ENCODE measurements at places on chromosomes 4 and X.

- H3K4me3 ChIP-seq, result no peak overlapping the region
- no peak overlapping the region for H3K27ac ChIP-seq
Measured at GRCh38 chrX:150329282-150329681, 33.8 kb upstream of the MAMLD1 start.

- no peak overlapping the region for H3K4me3 ChIP-seq
- H3K4me1 ChIP-seq, result no peaks in the 10 kb centered on the region
- DNase-seq, result no peak
- no peaks in the 10 kb centered on the region for H3K36me3 ChIP-seq
Measured at GRCh38 chr4:67762086-67762485, 7.9 kb upstream of the GNRHR start.

DNA sequence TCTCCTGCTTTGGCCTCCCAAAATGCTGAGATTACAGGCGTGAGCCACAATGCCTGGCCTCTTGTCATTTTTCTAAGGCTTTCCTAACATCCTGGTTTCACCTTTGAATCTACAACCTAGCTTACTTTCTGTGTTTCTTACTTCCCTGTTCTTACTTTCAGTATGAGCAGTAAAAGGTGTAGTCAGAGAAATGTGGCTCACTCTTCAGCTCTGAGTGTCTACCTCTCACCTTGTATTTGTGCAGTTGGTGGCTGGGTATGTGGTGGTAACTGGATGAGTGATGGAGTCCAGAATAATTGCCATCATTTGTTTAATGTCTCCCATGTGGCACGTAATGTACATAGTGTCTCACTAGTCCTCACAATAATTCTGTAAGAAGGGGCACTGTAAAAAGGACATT, 19.1 kb upstream of the CXCL11 start:
- DNase-seq, result no peak
- no peak overlapping the region for H3K4me3 ChIP-seq
- H3K4me1 ChIP-seq, result no peaks in the 10 kb centered on the region

GRCh38 chr4:3656416-3657356, 109.5 kb upstream of the ADRA2C start:
- no peak overlapping the region for H3K27ac ChIP-seq
- no peaks in the 10 kb centered on the region for H3K27me3 ChIP-seq
- DNase-seq, result no peak
- H3K36me3 ChIP-seq, result no peaks in the 10 kb centered on the region
- H3K4me1 ChIP-seq, result no peaks in the 10 kb centered on the region

DNA sequence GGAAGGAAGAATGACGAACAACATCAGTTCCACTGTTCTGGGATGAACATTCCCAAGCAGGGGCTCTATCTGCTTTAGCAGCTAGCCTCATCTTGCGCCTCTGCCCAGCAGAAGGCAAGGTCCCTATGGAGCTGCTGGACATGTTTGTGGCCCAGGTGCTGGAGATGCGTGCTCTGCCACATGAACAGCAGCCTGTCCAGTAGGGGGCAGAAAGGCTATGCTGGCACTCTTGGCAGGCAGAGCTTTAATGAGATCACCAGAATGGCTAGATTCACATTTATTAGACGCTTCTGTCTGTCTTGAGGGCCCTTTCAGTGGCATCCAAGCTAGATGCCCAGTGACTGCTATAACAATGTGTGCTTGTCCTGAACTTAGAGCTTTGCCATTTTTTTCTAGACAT, 1826.0 kb downstream of the STIM2 start:
- no peaks in the 10 kb centered on the region for H3K27me3 ChIP-seq
- no peaks in the 10 kb centered on the region for H3K4me1 ChIP-seq
- DNase-seq, result peak; percentile 80
- no peak overlapping the region for H3K27ac ChIP-seq
- no peaks in the 10 kb centered on the region for H3K36me3 ChIP-seq
